ENCODE measurements at places on chromosomes 5 and 9. TPM values are rescaled to one million over a fixed set of nuclear protein-coding genes. Genes with fewer than 3 reads are reported as not detected.

DNA sequence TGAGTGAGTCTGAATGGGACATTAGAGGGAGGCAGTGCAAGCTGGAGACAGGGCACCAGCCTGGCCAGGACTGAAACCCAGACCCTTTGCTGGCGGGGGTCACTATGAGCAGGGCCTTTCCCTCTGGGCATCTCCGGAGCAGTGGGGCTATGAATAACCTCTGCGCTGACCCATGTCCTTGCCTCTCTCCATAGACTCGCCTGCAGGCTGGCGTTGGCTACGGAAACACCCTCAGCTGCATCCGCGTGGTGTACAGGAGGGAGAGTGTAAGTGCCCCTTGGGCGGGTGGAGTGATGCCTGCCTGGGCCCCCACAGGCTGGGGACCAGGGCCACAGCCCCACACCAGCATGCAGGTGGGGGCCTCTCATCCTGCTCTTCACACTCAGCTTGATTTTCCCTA, 15.8 kb downstream of the SLC25A48 start:
- DNase-seq: no peak

- no peak for DNase-seq
These were observed 157.1 kb downstream of the ZNF462 start for GRCh38 chr9:107020040-107020530.

GRCh38 chr5:172200476-172200875, 6.5 kb downstream of the EFCAB9 start:
- no peak for DNase-seq

GRCh38 chr9:95285307-95285706, 32.2 kb downstream of the FANCC start:
- no peak for DNase-seq

DNA sequence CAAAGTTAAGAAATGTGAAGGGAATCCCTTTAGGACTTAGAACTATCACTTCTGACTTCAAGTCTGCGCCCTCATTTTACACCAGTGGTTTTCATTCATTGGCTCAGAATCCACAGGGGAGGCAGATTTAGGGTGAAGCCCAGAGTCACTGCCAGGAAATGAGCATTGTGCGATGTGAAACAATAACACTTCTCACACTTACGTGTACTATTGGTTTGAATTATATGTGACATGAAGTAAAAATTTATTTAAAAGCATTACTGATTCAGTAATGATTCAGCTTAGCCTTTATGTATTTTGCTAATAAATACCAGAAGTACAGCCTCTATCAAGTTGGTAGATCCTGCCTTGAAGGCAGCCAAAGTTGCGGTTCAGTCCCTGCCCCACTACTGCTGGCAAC, 98.6 kb downstream of the PAM start:
- no peak for DNase-seq

DNA sequence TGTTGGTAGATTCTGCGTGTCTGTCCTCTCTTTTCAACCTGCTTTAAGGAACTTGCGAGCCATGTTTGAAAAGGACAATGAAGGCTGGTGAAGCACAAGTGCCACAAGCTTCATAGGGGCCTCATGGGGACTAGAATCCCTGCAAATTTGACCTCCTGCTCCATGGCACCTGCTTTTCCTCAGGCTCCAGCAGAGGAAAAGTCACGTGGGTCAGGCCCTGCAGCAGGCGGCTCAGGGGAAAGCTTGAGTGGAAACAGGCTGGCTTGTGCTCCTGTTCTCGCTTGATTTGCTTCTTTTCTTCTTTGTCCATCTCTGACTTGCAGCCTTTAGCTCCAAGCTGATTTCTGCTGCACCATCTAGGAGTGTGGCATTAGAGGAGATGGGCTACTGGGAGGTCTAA, 187.6 kb upstream of the MAST4 start:
- no peak for DNase-seq

GRCh38 chr9:31608881-31609280, 775.6 kb upstream of the ACO1 start:
- DNase-seq: no peak

GRCh38 chr9:125766468-125767221, 19.5 kb downstream of the PBX3 start:
- no peak for DNase-seq

- no peak for DNase-seq
These were observed 17.5 kb downstream of the FBP2 start for GRCh38 chr9:94576131-94576530.

The PCDHGA3 gene
- total RNA-seq: 4.1 TPM

GRCh38 chr5:142602720-142603245, 83.1 kb downstream of the FGF1 start:
- no peak for DNase-seq

DNA sequence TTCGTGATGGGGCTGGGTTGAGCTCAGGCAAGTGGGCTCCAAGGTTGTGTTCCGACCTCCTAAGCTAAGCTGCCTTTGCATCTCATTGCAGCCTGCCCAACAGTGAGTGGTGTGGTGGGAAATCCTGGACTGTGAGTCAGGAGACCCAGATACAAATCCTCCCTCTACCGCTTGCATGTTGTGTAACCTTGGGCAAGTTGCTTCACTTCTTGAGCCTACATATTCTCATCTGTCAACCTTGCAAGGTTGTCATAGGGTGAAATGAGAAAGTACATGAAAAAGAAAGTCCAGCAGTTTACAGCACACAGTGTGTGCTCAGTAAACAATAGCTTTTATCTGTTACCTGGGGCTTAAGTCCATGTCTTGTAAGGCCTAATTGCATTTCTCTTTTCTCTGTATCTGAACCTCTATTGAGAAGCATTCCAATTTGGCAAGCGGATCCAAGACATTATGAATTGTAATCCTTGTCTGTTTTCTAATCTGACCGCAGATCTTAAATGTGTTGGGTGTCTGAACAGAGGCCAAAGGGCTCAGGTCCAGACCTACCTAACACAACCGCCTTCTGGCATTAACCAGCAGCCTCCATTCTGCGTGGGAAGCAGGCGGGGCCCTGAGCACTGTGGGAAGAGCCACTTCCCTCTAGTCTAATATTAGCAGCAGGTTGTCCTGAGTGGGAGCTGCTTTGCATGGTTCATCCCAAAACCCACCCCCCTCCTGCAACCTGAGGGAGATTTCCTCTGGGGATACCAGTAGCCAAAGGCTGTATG, 1.8 kb upstream of the GALNT12 start:
- no peak for DNase-seq

- no peak for DNase-seq
These were observed 85.4 kb downstream of the RXRA start for GRCh38 chr9:134411440-134412297.

DNA sequence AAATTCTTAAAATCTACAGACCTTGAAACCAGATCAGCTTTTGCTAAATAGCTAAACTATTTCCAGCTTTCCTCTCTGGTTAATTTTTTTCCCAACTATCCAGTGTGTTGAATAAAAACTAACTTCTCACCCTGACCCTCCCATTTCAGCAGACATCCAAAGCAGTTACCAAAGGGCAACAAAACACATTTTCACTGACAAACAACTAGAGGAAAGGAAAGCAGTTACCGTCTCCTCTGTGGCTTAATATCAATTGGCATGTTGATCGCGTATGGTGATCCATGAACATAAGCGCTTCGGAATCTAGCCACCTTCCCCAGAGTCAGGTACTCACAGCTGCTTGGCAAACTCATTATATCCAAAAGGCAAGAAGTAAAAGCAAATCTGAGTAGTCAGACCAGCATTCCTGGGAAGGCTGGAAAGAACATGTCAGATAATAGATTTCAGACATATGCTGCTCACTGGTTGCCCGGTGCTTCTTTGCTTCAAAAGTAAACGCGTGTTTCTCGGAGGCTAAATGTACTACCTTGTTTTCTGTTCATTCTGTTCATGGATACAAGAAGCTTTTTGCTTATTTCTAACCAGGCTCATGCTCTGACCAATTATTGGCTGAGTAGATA, 463.4 kb downstream of the PDE4D start:
- DNase-seq: no peak

The TEK gene
- total RNA-seq: 6.9 TPM

DNA sequence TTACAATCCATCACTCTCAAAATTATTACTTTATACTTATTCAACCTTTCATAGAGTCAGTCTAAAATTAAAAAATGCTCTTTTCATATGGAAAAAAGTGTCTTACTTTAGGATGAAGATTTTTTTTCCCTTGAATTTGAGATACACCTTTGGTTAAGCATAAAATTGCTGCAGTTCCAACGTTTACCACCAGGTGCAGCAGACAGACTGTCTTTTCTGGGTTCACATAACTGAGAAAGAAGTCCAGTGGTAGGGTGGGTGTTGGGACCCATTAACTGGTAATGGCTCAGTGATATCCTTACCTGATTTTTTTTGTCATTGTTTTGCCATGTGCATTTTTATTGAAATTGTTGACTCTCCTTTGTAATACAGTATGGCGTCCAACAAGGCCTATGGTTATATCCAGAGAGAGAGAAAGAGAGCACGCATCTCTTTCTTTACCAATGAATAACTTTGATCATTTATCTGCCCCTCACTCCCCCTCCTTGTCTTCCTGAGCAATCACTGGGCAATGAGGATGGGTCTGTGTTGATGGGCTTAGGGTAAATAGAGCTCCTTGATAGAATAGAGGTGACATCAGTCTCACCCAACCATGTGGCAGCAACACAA, 98.4 kb downstream of the FBXL7 start:
- no peak for DNase-seq

DNA sequence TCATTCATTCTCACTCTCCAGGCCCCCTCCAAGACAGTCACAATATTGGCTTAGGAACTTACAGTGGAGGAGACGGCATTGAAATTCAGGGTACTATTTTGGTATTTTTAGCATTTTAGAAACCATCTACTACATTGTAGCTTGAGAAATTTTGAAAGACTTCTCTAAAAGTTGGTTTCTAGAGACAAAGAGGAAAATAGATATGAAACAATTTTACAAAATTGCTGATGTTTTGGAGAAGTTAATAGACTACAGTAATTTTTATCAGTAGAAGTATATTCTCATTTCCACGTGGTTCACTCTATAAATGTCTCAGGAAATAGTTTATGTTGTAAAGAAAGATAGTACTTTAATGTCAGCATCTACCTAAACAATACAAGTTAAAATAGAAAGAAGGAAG, 63.2 kb upstream of the ZSWIM6 start:
- DNase-seq: no peak

GRCh38 chr9:91580136-91580535, 156.5 kb upstream of the NFIL3 start:
- DNase-seq: no peak

DNA sequence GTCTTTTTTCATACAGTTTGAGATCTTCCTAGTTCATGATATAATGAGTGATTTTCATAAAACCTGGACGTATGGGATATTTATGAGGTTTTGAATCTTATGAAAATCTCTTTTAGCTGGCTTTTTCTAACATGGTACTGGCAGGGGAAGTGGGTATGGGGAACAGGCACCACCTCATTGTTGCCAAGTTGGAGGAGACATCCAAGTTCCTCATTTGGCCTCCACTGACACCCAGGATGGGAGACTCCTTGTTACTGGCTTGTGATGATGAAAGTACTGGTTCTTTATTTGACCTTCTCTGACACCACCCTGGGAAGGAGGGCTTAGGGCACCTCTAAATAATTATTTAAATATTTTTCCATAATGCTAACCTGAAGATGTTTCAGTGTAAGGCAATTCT, 4.0 kb upstream of the TNPO1 start:
- DNase-seq: no peak

DNA sequence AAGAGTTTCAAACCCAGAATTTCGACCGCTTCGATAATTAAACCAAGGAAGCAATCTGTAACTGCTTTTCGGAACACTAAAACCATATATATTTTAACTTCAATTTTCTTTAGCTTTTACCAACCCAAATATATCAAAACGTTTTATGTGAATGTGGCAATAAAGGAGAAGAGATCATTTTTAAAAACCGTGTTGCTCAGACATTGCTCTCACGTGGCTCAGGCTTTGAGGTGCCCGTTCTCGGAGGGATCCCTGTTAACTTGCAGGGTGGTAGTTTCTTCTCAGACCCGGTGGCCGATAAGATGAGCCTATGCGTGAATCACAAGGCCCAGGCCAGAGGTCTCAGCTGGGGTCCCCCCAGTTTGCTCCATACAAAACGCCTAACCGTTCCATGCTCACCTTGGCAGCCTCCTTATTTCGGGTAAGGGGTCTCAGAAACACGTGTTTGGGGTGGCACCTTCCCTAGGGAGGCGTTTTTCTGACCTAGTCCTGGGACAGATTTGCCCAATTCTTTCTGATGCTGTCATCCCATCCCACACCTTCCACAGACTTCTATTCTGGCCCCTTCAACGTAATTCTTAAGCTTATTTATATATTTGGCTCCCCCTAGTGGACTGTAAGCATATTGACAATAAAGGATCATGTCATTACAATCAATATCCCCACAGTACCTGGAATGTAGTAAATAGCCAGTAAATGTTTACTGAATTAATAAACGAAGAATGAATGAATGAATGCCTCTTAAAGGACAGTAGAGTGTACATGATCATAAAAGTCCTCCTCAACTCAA, 48.1 kb downstream of the THBS4 start:
- DNase-seq: peak; percentile 65

Measured in frontal cortex (tissue), 4 donors.